ENCODE measurements at places on chromosomes 4 and X.

- no peak for DNase-seq
These were observed 33.5 kb upstream of the STOX2 start for GRCh38 chr4:183871581-183871980.

DNA sequence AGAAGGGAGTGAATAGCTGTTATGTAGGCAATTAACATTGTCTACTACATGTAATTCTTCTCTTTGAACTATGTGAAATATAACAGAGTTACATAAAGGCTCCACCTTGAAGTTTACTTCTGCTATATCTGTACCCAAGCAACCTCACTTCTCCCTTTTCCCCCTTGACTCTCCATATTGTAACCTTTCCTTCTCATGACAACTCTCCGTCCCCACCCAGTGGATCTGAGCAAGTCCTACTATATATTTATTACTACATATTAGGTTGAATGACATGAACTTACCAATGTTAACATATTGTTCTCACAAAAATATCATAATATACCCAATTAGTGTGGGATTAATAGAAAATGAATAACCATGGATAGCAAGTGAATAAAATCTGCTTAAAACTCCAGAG is 93.2 kb upstream of the ATP8A1 start:
- DNase-seq = no peak

DNA sequence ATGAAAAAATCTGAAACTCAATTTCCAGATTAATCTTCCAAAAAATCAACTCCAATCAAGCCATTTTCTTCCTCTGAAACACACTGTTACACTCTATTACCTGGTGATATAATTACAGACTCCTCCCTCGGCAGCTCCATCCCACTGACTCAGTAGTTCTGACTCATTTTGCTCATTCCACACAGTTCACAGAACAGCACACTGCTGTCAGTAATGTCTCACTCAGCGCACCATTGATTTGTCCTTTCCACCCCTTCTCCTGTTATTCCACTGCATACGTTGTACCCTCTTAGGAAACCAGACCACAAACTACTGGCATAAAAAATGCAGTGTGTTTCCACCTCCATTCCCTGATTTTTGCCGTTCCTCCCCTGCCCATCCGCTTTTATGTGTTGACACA is 212.7 kb downstream of the SLIT2 start:
- DNase-seq = no peak

- no peak for DNase-seq
These were observed 257.1 kb upstream of the RPS6KA3 start for GRCh38 chrX:20523626-20524312.

All from activated naive CD4-positive, alpha-beta T cell treated with Interleukin-2 at 50 U/mL for 16 hours (primary cell).